ENCODE measurements at places on chromosomes 4 and X. TPM values are rescaled to one million over a fixed set of nuclear protein-coding genes. Genes with fewer than 3 reads are reported as not detected.

The KCNIP4 gene
- 0.42 TPM for polyA plus RNA-seq

The CLDN22 gene
- not detected for polyA plus RNA-seq

The EDA gene
- 5.0 TPM for polyA plus RNA-seq

The CXorf65 gene
- 1.1 TPM for polyA plus RNA-seq

The CTSO gene
- polyA plus RNA-seq = 0.44 TPM

The ADH1B gene
- not detected for polyA plus RNA-seq

The FRG2 gene
- not detected for polyA plus RNA-seq

The TRIM61 gene
- polyA plus RNA-seq = not detected
